ENCODE measurements at places on chromosomes 7 and 10.

GRCh38 chr7:110881721-110882120 is 209.2 kb upstream of the LRRN3 start:
- no peak for DNase-seq

DNA sequence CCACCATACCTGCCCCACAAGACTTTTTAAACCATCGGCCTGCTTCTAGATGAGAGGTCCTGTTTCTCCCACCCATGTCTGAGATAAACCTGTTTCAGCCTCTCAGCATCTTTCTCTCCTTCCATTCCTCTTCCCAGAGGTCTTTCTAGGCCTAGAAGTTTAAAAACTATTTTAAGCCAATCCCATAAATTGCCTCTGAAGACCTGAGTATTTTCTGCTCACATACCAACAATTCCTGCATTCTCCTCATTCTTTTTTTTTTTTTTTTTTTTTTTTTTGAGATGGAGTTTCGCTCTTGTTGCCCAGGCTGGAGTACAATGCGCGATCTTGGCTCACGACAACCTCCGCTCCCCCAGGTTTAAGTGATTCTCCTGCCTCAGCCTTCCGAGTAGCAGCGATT is 262.9 kb upstream of the AUTS2 start:
- DNase-seq = no peak

DNA sequence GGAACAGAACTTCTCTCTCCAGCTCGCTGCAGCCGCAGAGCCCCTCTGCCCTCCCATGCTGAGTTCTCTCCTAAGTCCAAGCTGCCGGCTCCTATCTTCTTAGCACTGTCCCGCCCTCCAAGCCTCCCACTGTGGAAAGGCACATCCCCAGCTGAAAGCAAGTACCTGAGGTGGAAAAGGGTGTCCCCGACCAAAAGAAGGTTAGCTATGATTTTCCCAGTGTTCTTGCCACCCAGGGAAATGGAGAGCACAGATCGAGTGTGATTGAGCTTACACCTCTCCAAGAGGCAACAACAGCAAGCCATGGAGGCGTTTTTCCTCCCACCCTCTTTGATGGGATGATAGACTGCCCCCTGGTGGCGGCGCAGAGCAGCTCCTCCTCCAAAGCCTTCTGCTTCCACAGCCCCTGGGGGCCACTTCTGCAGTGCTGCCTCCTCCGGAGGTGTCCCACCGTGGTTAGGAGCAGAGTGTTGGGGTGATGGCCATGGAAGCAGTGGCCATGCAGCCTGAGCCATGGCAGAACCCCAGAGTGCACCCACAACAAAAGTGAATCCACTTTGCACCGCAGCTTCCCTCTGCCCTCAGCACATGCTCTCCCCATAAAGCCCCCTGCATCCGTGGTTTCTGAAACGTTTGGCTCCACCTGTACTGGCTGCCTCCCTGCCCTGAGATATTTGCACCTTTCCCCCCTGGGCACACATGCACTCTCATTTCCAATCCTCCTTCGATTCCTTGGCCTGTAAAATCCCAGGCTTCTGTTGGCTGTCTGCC is 143.1 kb upstream of the STK17A start:
- DNase-seq = peak; percentile 85

DNA sequence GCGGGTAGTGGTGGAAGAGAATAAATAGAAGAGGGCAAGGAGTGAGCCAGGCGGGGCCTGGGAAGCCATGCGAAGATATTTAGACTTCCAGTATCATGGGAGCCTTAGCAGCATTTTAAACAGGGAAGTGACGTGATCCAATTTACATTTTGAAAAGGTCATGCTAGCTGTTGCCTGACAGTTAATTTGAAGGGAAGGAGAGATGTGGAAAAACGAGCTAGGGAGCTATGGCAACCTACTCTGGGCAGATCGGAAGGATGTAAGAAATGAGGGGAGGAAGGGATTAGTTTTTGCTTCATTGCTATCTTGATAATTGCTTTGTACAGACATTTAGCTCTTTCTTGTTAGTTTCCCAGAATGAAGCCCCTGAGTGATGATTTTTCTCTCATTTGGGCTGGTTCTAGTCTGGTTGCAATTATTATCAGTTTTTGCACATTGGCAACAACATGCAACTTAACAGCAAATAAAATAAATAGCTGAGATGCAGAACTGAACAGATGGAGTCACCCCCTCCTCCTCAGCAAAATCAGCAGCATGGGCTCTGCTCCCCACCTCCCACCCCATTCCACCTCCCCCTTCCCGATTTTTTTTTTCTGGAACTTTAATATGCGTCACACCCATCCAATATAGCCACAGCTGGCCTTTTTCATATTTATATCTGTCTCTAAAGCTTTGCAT is 13.0 kb upstream of the CALU start:
- no peak for DNase-seq

DNA sequence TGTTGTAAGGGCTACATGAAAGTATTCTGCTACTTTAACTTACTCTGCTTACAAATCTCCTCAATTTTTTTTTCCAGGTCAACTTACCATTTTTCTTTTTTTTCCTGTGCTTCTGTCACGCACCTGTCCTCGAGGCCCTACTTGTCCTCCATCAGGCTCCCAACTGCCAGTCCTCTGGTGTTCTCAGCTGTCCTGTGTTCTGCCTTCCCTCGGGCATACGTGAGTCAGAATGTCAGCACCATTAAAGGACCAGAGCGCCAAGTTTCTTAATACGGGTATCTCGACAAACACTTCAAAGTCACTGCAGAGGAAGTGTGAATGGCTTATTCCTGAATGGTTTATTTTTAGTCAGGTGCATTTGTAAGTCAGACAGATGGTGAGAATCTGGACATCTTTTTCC is at the start of gene TEX47:
Gene TEX47, minus strand, starts transcription at position 185 of the 400 bp plus-strand sequence. CDS start 795 bp downstream, outside the sequence.
- peak; percentile 14 for DNase-seq

DNA sequence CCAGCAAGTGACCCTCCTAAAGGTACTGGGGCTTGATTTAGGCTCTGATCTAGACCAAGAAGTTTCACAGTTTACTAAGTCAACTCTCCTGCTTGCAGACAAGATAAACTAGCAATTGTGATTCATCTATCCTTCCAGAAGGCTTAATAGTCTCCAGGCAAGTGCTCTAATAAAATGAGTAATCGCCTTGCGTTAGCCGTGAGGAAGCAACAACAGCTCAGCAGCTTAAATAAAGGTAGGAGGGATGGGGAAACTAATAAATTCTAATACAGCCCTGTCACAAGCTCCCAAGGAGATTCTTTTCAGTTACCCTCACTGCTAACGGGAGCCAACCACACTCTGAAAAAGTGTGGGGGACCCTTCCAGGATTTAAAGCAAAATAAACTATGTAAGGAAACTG is 48.4 kb downstream of the FRMD4A start:
- DNase-seq = no peak

DNA sequence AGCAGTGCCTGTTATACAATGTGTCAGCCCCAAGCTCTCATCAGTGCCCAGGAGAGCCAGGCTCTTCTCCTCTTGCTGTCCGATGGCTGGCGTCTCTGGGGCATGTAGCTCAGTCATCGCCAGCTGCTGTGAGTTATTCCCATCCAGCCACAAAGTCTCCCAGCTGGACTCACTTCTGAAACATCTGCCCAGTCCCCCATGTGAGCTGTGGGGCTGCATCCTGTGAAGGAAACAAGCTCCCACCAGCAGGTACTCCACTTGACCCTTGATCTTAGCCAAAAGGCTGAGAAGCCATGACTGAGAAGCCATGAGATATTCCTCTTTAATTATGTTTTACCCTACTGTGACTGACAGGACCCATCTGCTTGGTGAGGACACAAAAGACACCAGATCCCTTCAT is 212.7 kb upstream of the IGFBP3 start:
- no peak for DNase-seq

- DNase-seq = no peak
Measured at GRCh38 chr7:107115762-107116540, 52.9 kb upstream of the HBP1 start.

DNA sequence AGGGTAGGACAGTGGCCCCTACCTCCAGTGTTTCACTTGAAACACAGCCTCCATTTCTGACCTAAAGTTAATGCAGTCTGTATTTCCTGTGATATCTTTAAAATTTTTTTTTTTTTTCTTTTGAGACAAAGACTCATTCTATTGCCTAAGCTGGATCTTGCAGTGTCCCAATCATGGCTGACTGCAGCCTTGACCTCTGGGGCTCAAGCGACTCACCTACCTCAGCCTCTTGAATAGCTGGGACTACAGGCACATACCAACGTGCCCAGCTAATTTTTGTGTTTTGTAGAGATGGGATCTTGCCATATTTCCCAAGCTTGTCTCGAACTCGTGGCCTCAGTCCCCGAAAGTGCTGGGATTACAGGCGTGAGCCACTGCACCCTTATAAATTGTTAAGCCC is 16.7 kb upstream of the MGAM2 start:
- DNase-seq = no peak

All from iPS-NIHi11 (cell line).